Fibroblast of skin of left biceps (primary cell): ENCODE measurements at places on chromosomes 4 and X.

DNA sequence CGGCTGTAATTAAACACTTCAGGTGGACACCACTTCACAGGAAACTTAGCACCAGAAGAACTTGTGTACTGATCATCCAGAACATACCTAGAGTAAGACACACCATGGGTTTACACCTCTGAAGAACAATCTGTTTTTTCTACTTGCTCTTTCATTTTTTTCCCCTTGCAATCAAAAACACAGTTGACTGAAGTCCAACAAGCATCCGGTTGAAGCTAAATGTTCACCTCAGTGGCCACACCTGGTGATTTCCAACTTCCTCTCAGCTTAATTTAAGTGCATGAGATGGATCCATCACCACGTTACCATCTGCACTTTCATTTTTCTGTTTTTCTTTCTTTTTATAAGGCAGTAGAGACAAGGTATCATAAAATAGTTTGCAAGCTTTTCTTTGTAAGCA, 4.9 kb upstream of the TXK start:
- no peak for DNase-seq

DNA sequence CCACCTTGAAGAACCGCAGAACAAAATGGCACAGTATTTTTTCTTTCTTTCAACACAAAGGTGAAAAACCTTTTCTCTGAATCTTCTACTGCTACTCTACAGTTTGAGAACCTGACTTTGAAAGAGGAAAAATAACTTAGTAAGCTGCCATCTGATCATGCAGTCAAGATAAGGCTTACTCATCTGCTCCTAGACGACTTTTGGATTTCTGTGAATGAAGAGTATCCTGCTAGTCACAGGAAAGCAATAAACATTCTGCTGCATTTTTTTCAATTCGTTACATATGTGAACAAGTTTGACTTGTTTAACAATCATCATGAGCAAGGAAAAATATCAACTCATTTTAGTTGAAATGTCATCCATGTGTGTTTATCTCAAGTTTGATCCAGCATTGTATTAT, 25.2 kb downstream of the TIGD2 start:
- DNase-seq = no peak

- DNase-seq = no peak
These were observed 166.8 kb downstream of the STIM2 start for GRCh38 chr4:27027428-27027827.

DNA sequence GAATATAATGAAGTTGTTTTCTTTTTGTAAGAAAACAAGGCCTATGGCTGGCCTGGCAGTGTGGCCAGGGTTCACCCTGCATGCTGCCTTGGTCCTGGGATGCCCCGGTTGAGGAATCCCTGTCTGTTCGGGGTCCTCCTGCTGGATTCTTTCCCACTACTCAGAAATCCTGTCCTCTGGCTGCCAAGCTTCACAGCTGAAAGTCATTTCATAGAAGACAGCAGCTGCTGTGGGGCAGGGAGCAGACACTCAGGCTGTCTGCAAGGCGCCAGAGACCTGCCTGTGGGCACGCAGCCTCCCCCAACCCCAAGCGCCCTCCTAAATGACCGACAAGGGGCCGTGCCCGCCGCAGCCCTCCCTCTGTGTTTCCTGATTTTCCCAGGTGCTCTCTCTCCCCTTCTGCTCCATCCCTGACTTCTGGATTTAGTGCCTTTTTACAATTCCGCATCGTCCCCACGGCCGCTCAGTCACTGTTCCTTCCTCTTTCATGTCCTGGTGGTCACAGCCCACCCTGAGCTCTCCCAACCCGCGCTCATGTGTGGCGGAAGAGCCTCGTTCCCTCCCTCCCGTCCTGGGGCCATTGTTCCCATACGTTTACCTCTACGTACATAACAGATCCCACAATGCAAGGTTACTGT, 27.5 kb downstream of the ZFYVE28 start:
- DNase-seq = no peak

DNA sequence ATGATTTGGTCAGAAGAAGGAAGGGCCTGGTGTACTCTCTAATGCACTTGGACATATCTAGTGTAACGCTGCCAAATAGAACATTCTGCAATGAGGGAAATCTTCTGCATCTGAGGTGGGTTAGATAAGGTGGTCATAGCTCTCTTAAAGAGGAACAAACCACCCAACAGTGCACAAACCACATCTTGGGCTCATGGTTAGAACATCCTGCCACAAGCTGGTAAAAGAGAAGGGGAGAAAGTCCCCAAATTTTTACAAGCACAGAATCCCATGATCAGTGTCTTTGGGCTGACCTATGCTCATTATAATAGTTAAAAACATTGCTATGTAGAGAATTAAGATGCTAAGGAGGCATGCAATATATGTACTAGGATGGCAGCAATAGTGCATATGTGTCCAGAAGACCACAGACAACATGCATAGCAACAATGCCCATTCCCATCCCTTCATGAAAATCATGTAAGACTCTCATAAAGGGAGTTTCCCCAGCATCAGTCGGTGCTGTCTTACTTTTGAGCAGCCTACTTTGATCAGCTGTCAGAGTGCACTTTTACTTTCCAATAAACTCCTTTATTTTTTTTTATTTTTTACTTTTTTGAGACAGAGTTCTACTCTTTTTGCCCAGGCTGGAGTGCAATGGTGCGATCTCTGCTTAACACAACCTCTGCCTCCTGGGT, 99.7 kb upstream of the SLC7A11 start:
- DNase-seq = no peak

DNA sequence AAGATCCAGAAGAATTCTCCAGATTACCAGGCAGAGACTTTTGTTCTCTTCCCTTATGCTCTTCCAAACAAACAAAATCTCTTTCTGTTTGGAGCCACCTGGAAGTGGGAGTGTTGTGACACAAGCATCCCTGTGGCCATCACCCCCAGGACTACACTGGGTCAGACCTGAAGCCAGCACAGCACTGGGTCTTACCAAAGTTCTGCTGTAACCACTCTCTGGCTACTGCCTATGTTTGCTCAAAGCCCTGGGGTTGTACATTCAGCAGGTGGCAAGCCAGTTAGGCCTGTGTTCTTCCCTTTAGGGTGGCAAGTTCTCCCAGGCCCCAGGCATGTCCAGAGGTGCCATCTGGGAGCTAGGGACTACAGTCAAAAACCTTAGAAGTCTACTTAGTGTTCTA, 43.7 kb upstream of the MAOA start:
- DNase-seq = no peak

- DNase-seq = no peak
These were observed 96.6 kb downstream of the PHKA2 start for GRCh38 chrX:18887177-18887824.

DNA sequence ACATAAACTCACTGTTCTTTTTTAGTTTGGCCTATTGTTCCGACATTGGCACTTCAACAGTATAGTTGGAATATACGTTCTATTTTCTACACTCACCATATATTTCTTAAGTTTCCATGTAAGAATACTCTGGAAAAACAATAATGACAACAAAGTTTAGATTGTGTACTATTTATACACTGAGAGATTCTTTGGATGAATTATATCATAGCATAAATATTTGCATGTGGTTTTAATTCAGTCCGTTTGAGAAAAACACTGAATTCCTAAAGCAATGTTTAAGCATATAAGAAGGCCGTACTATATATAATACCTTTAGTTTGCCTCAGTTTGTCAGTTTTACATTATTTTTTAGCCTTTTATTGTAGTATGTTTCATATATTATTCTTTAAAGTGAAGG, 82.4 kb downstream of the RAP1GDS1 start:
- DNase-seq = no peak

- no peak for DNase-seq
These were observed 1.6 kb downstream of the GRIA3 start for GRCh38 chrX:123185721-123186120.

GRCh38 chrX:115021121-115021520, 3.7 kb upstream of the IL13RA2 start:
- no peak for DNase-seq

DNA sequence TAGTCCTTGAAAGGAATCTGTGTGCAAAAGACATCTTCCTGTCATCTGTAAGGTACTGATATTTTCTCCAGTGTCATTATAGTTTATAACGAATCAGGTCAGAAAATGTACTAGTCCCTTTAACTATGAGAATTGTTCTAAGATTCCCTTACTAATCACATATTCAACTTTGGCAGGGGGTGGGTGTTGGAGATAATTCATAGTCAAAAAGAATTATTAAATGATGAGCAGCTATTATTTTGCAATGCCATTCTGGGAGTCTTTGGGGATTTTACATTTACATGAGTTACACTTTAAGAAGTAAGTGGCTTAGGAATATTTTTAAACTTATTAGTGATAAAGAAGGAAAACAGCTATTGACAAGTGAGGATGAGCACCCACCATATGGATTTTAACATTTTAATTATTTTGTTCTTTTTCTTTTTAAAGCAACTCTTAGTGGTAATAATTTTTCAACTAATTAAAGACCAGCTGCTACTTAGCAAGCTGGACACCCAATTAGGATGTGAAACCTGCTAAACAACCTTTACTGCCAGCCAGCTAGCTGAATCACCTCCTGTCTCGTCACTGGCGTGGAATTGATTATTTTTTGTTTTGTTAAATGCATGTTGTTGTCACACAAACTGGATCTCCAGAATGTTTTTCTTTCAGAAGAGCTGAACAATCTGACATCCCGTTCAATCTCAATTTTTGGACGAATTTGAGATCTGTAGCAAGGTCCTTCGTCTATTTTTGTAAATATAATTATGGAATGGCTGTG, 219.2 kb downstream of the ARAP2 start:
- no peak for DNase-seq

DNA sequence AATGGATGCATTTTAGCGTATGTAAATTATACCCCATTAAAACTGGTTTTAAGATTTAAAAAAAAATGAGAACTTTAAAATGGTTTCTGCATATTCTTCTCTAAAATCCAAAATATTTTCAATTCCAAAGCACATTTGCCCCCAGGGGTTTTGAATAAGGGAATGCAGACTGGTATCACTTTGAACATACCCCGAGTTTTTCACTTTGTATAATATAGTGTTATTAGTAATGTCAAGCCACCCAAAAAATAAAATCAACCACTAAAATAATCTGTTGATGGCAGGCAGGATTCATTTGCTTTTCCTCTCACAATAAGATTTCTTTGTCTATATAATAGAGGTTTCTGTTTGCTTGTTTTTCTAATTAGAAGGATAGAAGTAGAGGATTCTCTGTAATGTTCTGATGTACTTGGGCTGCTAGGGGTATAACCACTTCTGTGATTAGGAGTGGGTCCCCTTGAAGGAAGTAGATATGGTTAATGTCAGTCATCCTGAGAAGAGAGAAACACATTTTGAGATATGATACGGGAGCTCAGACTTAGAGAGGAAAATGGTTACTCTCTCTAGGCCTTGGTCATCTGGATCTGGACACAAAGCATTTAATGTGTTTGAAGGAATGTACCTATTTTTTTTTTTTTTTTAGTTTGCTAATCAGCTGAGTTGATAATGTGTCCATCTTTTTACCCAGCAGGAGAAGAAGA, 9.3 kb upstream of the LIN54 start:
- no peak for DNase-seq

GRCh38 chr4:83759611-83760010, 223.7 kb downstream of the GPAT3 start:
- no peak for DNase-seq

- peak; percentile 19 for DNase-seq
These were observed 26.4 kb upstream of the TMPRSS11B start for GRCh38 chr4:68271851-68272357.

- DNase-seq = no peak
These were observed 225.8 kb upstream of the ETNPPL start for GRCh38 chr4:108988464-108989195.

DNA sequence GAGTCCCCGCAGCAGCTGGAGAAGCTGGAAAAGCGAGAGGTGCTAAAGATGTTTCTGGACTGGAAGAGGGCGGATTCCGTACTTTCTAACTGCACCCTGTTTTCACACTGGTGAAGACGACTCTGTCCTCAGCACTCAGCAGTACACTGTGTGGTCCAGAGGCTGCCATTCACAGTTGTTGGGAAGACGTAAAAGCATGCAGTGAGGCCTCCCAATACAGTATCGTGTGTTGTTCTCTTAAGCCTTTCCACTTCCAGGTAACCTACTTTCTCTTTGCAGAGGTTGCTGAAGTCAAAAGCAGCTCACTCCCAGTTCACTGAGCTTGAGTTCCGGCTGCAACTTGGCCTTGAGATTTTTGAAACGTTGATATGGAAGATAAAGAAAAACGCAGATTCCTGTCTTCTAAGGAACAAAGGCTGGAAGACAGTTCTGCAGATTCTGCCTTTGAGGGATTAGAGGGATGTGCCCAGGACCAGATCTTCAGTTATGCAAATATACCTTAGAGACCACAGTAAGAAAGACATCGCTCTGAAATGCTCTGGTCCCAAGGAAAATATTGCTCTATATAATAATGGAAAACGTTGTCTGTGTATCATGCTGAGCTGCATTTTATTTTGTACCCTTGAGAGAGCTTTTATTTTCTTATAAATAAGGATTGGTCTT, 540.9 kb downstream of the TRIML1 start:
- no peak for DNase-seq

- no peak for DNase-seq
These were observed 21.3 kb upstream of the MXD4 start for GRCh38 chr4:2283199-2283711.

DNA sequence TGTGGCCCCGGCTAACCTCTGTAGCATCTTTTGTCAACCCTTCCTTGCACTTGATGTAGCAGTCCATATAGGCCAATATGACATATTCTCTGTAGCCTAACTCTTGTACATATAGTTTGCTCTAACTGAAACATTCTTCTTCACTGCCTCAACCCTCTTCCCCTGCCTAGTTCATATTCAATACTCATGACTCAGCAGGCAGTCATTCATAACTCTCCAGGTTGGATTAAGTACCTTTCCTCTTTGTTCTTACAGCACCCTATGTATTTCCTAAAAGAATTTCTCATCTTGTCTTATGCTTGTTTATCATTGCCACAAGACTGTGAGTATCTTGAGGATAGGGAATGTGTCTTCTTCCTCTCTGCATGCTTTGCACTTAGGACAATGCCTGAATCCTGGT, 76.9 kb downstream of the TMLHE start:
- DNase-seq = no peak

DNA sequence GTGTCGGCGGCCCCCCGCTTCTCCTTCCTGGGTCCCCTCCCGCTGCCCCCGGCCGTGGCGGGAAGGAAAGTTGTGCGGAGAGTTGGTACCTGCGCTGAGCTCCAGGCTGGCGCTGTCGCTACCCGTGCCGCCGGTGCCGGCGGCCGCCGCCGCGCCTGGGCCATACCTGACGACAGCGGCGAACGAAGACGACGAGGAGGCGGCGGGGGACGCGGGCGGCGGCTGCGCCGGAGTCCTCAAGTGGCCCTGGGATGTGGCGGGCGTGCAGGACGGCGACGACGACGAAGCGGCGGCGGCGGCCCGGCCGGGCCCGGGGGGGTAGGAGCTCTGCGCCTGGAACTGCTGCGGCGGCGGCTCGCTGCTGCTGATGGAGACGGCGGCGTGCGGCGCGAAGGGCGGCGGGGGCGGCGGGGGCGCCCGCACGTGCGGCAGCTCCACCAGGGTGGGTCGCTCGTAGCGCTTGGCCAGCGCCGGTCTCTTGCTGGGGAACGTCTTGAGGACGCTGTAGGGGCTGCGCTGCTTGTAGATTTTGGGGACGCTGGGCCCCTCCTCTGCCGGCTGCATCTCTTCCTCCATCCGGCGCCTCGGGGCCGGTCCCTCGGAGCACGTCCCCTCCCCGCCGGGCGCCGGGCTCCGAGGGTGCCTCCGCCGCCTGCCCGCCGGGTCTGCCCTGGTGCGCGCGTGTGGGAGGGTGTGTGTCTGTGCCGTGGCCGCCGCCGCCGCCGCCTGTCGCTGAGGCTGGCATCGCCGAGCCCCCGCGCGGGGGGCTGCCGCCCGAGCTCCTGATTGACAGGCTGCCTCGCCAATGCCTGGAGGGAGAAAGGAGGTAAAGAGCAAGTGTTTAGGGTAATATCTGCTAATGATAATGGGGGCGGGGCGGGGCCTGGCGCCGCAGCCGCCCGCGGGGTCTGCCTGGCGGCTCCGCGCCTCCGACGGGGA, 618 bp downstream of the BEND4 start:
- no peak for DNase-seq

- DNase-seq = no peak
These were observed 246.9 kb downstream of the FBXO8 start for GRCh38 chr4:174036576-174036975.
